ENCODE measurements at places on chromosomes 3 and 15.

GRCh38 chr3:128319741-128320141 lies 146.9 kb downstream of the DNAJB8 start:
- no peak for DNase-seq

DNA sequence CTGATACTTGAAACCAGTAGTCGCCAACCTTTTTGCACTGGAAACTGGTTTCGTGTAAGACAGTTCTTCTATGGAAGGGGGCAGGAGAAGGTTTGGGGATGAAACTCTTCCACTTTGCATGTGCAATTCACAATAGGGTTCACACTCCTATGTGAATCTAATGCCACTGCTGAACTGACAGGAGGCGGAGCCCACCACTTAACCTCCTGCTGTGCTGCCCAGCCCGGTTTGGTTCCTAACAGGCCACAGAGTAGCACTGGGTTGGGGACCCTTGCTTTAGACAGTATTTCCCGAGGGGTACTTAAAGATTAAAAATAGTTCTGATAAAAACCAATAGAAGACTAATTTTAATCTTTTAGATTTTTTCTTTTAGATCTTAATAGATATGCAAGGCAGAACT lies 11.1 kb downstream of the TFG start:
- no peak for DNase-seq

DNA sequence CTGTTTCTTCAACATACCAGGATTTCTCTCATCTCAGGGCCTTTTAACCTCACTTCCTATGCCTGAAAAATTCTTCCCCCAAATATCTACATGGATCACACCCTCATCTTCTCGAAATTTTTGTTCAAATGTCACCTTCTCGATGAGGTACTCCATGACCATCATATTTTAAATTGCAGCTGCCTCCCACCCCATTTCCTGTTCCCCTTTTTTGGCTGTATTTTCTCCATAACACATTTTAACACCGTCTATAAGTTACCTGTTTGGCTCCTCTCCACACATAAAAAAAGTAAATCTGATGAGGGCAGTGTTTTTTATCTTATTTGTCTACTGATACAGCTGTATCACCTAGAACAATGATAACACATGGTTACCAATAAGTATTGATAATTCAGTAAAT lies 20.7 kb upstream of the ZBED2 start:
- DNase-seq, result no peak

- DNase-seq, result no peak
Observed at GRCh38 chr3:165503825-165504224, 307.6 kb upstream of the SLITRK3 start.

GRCh38 chr3:154819491-154819890 lies 260.6 kb upstream of the MME start:
- DNase-seq, result no peak

DNA sequence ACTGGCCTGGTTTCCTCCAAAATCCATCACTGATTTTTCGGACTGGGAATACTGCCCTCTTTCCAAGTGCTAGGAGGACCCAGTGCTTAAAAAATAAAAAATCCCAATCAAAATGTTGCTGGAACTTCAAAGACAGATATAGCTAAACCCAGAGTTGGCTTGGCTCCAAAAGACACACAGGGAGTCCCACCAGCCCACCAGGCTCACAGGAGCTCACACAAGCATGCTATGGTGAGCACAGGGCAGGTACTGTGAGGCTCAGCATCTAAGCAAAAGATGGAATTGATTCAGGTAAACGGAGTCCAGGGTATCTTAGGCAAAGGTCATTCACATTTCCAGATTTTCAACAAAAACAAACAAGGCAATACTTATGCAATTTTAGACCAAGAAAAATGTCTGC lies 3.7 kb downstream of the TRANK1 start:
- DNase-seq, result no peak

DNA sequence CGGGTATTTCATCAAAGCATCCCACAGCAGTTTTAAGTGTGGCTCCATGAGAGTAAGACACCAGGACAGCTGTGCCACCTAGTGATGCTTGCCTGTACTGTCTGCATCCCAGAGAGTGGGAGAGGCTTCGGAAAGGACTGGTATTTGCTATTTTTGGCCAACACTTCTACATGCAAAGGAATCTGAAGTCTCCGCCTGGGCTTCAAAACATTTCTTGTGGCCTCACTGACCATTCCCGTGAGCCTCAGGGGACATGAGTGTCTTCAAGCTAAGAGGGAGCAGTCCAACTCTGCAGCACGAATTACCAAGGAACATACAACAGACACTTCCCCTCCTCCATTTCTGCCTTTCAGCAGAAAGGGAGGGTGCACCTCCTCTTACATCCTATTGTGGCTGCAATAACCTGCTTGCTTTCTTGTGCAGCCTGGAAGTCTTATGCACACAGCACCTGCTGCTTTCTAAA lies 177.5 kb downstream of the RORA start:
- no peak for DNase-seq

- DNase-seq, result no peak
Observed at GRCh38 chr3:142086581-142087090, 62.7 kb downstream of the TFDP2 start.

DNA sequence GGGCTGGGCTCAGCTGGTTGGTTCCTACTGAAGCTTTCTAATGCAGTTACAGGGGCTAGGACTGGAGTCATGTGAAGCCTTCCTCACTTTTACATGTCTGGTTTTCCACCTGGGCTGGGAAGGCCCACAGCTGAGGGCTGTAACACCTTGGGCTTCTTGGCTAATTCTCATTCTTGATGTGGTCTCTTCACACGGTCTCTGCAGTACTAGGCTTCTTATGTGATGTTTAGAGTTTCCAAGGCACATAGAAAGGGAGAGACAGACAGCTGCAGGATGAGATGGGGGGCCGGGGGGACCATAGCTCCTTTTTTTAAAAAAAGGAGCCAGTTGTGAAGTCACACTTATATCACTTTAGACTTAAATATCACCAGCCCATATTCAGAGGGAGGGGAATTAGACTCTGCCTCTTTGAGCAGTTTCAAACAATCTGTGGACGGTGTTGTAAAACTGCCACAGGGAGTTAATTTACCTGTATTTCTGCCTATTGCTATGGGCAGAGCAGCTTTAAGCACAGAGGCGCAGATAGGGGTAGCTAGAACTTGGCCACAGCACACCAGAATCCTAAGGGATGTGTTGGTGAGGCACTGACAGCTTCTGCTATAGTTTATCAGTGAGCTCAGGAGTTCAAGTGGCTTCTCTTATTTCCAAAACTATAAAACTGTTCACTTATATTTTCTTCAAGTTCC lies 46.7 kb downstream of the NKIRAS1 start:
- no peak for DNase-seq

DNA sequence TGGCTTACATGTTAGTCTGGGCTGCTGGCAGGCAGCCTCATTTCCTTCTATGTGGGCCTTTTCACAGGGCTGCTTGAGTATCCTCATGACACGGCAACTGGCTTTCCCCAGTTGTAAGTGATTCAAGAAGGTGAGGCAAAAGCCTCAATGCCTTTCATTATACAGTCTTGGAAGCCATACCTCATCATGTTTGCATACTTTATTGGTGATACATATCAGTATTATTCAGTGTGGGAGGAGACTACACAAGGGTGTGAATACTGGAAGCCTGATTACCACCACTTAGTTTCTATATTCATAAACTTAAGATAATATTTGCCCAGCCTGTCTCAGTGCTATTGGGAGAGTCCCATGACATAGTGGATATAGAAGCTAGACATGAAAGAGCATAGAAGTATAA lies 346.8 kb downstream of the SOX2 start:
- DNase-seq, result no peak

DNA sequence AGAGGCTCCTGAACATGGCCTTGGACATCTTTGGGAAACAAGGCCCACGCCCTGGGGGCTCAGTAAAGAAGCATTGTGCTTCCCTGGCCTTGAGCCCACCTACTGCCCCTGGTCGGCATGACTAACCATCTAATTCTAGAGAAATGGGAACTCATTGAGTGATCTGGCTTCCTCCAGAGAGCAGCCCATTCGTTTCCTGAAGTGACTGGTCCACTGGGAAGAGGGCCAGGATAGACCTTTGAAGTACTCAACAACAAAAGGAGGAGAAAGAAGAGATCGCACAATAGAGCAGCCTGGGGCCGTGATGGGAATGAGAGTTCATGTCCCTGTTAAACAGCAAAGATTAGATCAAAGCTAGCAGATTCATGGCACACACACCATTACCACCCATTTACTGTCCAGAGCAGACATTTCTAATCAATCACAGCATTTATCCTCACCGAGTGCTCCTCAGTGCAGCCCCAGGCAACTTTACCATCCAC lies 514.4 kb upstream of the PROK2 start:
- DNase-seq, result no peak
